Anterior cingulate cortex (tissue), 58 donors: ENCODE measurements at places on chromosomes 7 and 10.

GRCh38 chr10:62302760-62303159, 34.1 kb upstream of the RTKN2 start:
- DNase-seq = no peak

DNA sequence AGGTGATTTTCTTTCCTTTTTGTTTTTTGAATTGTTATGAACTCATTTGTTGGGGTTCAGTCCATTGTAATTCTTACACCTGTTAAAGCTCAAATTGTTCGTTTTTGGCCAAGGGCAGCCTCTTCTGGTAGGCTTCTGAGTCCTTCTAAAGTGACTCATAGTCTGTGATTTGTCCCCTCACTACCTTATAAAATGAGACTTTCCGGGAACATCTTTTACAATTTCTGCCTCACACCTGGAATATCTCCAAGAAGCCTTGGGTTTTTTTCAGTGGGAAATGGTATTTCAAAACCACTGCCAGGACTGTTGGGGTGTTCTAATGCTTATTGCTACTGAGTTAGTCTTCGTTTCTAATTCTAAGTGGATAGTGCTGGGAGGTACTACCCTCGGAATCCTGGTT, 56.7 kb downstream of the BMPR1A start:
- DNase-seq = no peak

GRCh38 chr10:127345231-127345965, 149.0 kb upstream of the INSYN2A start:
- no peak for DNase-seq

DNA sequence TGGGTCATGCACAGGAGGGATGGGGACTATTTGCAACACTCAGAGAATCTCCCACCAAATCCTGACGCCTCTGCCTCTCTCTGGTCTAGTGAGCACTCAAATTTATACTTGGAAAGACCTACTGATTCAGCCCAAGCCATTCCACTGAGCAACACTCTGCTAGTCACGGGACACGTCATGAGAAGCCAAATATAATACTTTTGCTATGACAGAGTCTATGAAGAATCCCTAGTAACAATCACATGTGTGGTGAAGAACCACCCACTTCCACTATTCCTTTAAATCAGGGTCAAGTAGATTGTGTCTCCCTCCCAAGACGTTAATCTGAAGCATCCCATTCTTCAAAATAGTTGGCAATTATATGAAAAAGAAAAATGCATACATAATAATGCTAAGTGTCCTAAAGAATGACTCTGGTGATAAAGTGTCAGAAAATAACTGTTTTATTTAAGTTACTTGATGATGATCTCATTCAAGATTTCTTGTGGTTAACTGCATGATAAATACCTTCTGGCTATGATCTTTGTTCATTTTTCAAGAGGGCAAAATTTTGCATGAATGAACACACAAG, 28.5 kb downstream of the CHCHD3 start:
- no peak for DNase-seq

- DNase-seq = no peak
Measured at GRCh38 chr10:29878492-29878891, 180.9 kb downstream of the JCAD start.

- DNase-seq = no peak
Measured at GRCh38 chr7:157294773-157295172, 42.0 kb upstream of the DNAJB6 start.

GRCh38 chr7:117685795-117686194, 187.4 kb downstream of the CTTNBP2 start:
- no peak for DNase-seq

GRCh38 chr10:119516381-119517234, 25.9 kb downstream of the RGS10 start:
- DNase-seq = no peak

- no peak for DNase-seq
Measured at GRCh38 chr7:149827089-149827981, 10.8 kb upstream of the ZNF862 start.

DNA sequence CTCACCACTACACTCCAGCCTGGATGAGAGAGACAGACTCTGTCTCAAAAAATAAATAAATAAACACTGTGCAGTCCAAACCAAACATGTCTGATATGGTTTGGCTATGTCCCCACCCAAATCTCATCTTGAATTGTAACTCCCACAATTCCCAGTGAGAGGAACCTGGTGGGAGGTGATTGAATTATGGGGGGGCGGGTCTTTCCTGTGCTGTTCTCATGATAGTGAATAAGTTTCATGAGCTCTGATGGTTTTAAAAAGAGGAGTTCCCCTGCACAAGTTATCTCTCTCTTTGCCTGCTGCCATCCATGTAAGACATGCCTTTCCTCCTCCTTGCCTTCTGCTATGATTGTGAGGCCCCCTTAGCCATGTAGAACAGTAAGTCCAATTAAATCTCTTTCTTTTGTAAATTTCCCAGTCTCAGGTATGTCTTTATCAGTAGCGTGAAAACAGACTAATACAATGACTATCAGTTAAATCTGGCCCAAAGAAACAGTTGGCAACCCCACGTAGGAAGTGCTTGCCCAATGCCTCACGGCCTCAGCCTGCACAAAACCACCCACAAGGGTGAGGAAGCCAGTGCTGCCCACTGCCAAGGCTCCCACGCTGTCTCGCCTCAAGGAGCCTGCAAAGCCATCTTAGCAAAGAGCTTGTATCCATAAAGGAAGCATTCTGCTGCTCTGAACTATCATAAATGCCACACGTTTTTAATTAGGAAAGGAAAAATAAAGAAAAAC, 64.7 kb downstream of the PIK3AP1 start:
- no peak for DNase-seq

GRCh38 chr10:128149267-128150014, 23.2 kb upstream of the MKI67 start:
- DNase-seq = no peak

- DNase-seq = no peak
Measured at GRCh38 chr10:87915406-87915805, 52.0 kb downstream of the PTEN start.

DNA sequence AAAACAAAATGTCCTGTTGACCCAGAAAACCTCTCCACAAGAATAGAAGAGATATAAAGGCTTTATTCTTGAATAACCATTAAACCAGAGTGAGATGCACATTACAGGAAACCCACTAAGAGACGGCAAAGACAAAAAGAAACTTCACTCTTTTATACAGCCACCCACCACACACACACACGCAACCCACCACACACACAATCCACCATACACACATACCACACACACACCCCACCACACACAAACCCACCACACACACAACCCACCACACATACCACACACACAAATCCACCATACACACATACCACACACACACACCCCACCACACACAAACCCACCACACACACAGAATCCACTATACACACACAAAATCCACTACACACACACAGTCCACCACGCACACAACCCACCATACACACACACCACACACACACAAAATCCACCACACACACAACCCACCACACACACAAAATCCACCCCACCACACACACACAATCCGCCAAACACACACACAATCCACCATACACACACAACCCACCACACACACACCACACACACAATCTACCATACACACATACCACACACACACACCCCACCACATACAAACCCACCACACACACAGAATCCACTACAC, 9.5 kb upstream of the REPIN1 start:
- no peak for DNase-seq

DNA sequence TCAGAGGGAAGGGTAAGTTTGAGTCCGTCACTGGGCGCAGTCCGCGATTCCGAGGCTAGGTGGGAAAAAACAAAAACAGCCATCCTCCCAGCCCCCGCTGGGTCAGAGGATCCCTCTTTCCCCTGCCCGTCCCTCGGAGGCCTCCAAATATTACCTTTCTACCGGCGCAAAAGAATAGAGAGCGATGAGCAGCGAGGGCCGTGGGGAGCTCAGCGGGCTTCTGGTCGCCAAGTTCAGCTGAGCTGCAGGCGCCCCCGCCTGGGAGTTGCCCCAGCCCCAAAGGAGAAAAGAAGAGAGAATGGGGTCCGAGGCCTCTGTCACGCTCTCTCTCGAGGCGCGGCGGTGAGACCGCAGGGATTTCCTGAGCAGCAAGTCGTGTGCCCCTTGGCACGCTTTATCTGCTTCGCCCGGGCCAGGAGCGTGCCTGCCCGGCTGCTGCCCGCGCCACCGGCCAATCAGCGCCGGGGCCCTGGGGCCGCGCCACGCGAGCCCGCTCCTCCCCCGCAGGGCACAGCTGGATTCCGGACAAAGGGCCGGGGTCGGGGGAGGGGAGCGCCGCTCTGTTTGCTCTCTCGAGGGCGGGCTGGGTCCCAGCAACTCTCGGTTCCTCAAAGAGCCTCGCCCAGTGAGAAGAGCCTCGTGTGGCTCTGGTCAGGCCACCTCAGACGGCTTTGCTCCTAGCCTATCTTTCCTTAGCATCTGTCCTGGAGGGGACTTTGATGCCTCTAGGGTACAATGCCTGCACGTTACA, at the start of gene NEUROG3:
TSS of gene NEUROG3 (minus strand) at position 367 of the 751 bp plus-strand sequence. CDS start 379 bp downstream, outside the sequence.
- DNase-seq = no peak

GRCh38 chr10:124244256-124244877, 151.0 kb upstream of the CHST15 start:
- no peak for DNase-seq
